ENCODE measurements at places on chromosomes 1 and 21. TPM values are rescaled to one million over a fixed set of nuclear protein-coding genes. Genes with fewer than 3 reads are reported as not detected.

GBP1 gene
- total RNA-seq = 9.9 TPM

- no peak for DNase-seq
Observed at GRCh38 chr1:241857131-241857530, 9.1 kb downstream of the EXO1 start.

DNA sequence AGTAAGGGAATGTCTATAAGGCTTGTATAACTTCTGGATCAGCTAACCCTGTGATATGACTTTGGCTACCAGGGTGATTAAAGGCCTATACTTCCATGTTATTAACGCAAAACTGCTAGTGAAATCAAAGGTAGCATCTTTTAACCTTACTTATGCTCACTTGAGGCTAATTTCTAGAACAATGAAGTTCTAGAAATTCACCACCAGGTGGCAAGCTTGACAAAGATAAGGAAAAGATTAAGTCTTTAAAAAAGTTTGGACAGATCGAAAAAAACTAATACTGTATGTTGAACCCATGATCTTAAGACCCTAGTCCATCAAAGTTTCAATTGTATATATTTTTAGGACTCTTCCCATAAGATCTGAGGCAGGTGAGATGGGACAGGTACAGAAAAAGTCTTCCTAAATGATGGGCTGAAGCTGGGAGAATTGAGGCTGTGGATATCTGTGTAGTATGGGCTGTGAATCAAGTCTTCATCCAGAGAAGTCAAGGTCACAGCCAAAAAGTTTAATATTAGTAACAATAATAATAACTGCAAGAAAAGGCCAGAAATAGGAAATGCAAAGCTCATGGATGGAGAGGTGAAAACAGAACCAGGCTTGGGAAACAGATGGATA lies 18.8 kb downstream of the KYAT3 start:
- DNase-seq = no peak

TTC39A gene
- total RNA-seq = 0.95 TPM

FLG2 gene
- not detected for total RNA-seq

SMPDL3B gene
- total RNA-seq = 3.3 TPM

DNA sequence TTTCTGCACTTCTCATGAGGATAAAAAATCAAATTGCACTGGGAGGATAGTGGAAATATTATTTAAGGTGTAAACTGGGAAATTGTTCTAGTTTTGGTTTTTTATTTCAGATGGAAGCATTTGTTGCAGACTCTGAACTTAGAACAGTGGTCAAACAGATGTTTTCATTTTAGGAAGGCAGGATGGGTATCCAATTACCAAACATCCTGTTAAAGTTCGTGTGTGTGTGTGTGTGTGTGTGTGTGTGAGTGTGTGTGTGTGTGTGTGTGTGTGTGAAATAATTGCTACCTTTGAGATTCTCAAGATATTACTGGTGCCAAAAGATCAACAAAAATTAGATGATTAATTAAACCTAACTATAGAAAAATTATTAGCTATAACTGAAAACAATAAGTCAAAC lies 24.3 kb upstream of the DUSP10 start:
- DNase-seq = no peak

DNA sequence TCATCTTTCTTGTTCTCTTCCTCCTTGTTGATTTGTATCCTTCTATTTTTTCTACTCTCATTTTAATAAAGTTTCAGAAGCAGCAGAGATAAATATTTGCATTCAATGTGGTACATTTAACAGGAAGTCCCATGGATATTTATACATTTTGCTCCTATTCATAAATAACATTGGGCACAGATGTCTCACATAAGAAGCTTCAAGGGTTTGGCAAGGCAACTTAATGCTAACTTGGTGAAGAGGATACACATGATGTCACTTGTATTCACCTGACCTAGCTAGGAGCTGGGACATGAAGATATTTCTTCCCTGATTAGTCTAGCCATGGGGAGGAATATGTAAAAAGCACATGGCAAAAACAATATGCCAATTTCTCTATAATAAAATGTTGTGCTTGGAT lies 65.1 kb upstream of the DUSP10 start:
- no peak for DNase-seq

DNA sequence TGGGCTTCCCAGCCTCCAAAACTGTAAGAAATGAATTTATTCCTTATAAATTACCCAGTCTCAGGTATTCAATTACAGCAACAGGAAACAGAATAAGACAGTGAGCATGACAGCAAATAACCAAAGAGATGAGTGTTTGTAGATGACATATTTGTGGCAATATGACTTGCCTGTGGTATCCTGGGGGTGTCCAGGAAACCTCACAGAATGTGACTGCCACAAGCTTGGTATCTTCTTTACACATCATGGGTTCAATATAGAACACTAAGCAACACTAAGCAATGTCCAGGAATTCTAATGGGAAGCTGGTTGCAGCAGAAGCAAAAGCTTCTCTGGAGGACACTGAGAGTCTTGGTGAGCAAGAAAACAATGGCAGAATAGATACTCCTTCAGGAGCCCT lies 236.4 kb upstream of the BEND5 start:
- no peak for DNase-seq

DNA sequence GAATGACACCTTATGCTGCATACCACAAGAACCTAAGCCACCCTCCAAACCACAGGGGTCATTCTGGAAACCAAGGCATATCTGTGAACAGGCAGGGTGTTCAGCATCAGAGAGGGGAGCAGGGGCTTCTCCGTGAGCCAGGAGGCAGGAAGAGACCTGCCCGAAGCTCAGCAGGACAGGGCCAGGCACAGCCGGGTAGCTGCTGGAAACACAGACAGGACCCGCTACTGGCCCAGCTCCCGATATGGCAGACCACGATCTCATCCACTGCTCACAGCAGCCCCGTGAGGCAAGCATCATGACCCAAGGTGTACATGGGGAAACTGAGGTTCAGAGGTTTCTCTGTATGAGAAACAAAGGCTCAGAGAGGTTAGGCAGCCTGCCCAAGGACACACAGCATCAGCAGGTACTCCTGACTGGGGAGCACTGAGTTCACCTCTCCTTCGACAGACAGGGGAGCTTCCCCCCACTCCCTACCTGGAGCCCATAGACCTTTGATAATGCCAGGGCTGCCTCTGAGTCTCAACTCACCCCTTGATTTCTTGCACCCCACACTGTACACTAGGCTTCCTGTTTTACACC lies 317.7 kb downstream of the MATN1 start:
- DNase-seq = no peak
